ENCODE measurements at places on chromosomes 1 and 21.
A peak's percentile ranks its signal among the peaks of the same experiment; 100 is the strongest.

DNA sequence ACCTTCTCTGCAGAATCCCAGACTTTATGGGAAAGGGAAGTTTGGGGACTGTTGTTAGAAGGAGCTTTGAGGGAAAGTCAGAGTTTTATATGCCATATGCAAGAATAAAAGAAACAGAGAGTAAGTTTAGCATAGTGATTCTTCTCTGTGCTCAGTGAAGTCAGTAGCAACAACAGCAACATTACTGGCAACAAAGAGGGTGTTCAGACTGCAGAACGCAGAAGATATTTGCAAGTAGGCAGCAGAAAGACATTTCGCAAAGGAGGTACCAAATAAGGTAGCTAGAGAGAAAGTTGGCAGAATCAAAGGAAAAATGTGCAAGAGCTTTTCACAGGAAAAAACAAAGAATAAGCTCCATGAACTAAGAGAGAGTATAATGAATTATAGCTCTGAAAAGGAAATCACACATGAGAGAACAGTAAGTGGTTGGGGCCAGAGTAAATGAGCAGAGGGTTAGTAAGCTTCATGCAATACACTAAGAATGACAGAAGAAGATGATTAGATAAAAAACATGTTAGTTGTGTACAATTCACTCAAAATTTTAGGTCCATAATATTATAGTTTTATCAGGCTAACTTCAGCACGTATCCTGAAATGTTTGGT, 98.1 kb downstream of the NEGR1 start:
- no peak for DNase-seq

DNA sequence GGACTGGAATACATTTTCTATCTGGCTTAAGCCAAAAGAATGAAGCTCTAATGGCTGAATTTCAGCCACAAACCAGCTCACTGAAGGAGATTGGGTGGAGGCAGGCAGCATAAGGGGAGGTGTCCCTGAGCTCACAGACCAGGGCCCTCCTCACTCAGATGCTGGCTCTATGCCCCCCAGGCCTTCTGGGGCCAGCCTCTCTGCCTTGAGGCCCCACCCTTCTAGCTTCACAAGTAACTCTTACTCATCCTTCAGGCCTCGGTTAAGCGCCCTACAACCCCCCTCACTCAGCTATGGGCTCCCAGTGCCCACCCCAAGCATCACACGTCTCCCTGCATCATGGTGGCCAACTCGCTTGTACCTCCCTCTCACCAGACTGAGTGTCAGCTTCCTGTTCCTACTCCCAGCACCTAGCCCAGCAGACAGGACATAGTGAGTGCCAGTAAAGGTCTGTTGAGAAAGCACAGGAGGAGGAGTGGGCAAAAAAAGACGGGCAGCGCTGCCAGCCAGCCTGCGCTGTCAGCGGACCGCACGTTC, 40.8 kb upstream of the GPR157 start:
- no peak for DNase-seq

GRCh38 chr1:242754125-242754524, 229.6 kb upstream of the PLD5 start:
- no peak for DNase-seq

DNA sequence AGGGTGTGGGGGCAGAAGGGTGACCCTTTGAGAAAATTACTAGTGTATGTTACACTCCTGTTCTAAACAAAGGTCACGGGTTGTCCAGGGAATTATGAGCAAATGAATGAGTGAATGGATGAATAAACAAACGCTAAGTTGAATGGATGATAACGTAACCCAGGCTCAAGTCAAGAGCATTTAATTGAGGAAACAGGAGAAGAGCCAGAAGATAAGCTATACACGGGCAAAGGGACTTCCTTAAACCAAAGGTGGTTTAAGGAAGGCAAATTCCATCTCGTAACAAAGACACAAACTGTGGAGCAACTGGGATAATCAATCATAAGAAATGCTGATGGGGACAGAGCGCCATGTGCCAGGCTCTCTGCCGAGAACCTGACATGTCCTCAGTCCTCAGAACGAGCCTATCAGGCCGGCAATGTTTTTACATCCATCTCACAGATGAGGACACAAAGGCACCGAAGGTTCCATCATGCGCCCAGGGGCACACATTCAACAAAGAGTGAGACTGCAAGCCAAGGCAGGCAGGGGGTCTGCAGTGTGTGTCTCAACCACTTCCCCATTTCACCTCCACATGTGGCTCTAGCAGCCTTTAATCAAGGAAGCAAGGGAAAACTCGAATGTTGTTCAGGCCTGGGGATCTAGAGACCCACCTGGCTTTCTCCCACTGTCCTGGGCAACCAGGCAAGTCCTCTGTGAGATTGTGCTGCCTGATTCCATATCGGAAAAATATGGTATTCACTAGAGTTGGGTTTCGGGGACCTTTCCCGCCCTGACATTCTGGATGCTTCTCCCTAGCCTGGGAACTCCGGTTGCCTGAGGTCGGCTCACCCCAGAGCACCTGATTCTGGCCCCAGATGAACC, 126.8 kb upstream of the EDN2 start:
- no peak for DNase-seq

DNA sequence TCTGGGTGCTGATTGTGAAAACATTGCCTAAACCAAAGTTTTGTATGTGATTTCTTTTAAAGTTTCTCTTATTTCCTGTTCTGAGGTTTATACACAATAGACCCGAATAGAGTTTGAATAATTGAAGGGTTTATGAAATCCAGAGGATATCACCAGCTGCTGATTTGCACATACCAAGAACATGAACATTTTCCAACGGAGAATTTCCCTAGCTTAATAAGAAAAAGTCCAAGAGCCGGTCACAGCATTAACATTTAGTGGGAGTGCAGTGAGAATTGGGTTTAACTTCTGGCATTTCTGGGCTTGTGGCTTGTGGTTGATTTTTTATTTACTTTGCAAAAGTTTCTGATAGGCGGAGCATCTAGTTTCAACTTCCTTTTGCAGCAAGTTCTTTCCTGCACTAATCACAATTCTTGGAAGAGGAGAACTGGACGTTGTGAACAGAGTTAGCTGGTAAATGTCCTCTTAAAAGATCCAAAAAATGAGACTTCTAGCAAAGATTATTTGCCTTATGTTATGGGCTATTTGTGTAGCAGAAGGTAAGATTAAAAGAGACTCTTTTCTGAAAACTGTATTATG, at the start of gene CFH:
Gene CFH, plus strand, starts transcription at position 407 of the 579 bp plus-strand sequence. Its CDS starts 75 bp downstream, at position 482.
- DNase-seq, result no peak

DNA sequence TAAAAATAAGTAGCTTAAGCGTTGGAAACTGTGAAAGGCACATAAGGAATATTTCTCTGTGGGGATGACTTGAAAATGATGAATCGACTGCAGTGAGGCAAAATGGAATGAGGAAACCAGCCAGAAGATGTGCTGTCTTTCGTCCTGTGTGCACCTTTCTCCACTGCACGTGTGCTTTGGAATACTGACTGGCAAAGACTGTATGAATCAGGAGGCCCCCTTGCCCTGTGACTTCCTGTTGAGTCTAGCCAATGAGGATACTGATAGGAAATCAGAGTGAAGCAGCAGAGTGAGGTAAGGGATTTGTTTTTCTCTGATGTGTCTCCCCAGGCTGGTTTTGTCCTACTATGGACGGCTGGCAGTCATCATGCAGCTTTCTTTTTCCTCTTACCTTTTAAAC, 118.2 kb upstream of the ADGRL4 start:
- DNase-seq, result no peak

DNA sequence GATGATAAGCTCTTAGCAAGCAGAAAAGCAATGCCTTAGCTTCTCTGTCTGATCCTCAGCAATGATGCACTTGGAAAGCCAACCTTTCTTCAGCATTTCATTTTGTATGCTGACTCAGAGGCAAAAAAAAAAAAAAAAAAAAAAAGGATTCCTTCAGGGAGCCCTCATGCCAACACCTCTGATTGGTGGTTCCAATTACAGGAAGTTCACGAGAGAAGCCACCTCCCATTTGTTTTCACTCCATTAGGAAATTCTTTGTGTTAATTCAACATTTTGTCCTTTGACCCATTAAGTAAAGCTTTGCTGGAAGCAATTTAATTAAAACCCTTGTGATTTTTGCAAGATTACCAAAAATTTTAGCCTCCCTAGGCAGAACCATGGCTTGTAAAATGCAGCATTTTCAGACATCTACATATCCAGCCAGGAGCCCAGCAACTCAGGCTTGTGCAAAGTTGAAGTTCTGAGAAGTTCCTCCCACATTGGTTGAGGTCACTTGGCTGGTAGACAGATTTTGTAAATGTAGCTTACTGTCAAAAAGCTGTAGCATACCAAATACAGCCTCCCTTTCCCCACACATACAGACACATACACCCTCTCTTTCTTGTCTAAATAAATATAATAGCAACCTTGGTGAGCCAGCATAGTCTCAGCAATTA, 27.1 kb upstream of the VTCN1 start:
- no peak for DNase-seq

DNA sequence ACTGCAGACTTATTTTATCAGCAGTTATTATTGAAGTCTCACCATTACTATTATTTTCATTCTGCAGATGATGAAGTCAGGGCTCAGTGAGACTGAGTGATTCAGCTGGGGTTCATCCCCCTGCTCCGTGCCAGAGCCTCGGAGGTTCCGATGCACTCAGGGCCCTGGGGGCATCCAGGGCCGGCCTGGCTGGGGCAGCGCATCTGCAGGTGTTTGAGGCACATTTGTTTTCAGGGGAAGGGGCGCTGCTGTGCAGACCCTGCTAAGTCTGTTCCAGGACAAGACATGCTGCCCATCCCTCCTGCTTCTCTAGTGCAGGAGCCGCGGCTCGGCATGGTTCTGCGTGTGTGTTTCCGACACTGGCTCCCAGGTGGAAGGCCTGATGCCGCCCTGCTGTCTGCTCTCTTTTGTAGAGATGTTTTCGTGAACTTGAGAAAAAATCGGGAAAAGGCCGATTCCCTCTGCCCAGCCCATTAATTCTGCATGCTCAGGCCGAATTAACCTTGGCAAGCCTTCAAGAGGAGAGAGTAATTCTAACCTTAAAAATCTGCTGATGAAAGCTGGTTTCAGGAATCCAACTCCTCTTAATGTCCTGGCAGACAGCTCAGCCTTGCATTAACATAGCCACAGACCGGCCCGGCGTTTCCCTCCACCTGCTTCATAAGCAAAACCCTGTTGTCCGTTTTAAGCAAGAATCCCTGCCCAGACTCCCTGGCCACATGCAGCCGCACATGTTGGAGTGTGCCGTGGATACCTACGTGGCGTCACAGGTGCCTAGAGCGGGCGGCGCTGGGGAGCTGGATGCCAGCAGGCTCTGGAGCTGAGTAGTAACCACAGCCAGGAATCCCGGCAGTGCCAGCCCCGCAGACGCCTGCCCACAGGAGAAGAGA, 316.0 kb upstream of the VAMP3 start:
- DNase-seq, result no peak

DNA sequence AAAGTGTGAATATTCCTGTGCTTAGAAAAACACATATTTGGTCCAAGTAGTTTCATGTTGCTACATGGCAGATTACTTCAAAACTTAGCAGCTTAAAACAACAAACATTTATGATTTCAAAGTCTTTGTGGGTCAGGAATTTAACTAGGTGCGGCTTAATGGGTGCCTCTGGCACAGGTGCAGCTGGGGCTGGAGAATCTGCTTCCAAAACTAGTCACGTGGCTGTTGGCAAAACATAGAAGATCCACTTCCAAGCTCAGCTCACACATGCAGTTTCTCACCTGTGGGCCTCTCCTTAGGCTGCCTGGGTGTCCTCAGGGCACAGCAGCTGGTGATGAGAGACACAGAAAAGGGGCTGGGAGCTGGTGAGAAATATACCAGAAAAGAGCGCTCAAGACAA, 263.4 kb downstream of the TTLL7 start:
- no peak for DNase-seq

DNA sequence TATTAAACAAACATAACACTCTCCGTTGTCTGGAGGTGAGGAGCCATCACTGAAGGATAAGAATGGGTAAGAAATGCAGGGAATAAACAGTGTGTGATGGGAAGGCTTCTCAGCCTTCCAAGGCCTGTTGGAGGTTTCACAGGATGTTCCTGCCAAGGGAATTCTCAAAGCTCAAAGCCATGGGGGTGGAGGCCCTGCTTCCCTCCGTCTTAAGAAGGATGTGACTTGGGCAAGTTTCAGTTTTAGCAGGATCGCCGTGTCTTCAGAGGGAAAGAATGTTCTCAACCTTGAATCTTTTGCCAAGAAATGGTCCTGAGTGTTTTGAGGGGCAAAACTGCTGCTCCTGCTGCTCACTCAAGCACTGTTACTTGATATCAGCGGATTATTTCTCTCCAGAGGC, 41.7 kb upstream of the IL20 start:
- DNase-seq, result no peak

- no peak for DNase-seq
Observed at GRCh38 chr21:44513389-44514217, 26.4 kb downstream of the KRTAP10-1 start.

DNA sequence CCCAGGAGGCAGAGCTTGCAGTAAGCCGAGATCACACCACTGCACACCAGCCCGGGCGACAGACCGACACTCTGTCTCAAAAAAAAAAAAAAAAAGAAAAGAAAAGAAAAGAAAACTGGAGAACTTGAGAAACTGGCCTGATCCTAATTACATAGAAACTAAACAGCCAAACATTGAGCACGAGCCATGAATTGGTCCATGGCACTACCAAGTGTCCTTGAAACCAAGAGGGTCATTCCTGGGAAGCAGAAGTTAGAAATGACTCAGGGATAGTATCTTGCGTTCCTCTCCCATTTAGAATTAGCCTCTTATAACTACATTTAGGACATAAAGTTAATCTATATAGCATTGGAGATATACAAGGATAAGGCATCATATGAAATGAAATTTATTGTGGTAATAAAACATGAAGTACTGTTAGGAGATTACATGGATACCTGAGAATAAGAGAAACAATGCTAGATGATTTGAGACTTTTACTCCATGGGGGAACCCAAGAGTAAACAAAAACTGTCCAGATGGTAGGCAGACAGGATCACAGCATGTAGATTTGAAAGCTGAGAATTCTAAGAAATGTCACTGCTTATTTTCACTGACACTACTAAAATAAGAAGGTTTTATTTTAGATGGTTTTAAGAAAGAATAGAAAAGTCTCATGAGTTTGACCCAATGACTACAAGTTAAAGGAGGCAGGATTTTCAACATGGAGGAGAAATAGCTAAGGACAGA, 39.5 kb upstream of the CPLANE2 start:
- no peak for DNase-seq

DNA sequence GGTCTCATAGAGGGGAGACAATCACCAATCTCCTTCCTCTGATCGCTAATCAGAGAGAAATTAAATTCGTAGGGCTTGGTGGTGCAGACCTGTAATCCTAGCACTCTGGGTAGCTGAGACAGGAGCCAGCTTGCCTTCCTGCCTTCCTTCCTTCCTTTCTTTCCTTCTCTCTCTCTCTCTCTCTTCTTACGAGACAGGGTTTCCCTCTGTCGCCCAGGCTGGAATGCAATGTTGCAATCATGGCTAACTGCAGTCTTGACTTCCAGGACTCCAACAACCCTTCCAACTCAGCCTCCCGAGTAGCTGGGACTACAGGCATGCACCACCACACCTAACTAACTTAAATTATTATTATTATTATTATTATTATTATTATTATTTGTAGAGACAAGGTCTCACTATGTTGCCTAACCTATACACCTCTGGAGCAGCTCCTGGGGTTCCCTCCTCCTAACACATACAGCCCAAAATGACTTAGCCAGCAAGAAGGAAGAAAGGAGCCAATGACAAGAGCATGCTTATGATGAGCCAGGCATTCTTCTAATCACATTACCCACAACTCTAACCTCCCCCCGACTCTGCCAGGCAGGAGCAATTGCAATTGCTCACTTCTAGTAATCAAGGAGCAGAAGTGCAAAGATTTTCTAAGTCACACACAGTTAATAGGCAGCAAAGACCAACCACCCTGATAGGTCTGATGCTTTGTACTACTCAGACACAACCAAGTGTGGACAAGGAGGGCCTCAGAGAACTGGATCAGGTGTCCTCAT, 105.4 kb upstream of the F3 start:
- no peak for DNase-seq

GRCh38 chr1:166975361-166976129, at the start of gene ILDR2:
TSS of gene ILDR2 (minus strand) at chr1:166975540. CDS start at chr1:166975268, 272 bp downstream.
- DNase-seq, result peak; percentile 27
